ENCODE measurements at places on chromosomes 16 and 17.

- DNase-seq: no peak
Measured at GRCh38 chr17:40473573-40474365, 27.7 kb downstream of the TNS4 start.

DNA sequence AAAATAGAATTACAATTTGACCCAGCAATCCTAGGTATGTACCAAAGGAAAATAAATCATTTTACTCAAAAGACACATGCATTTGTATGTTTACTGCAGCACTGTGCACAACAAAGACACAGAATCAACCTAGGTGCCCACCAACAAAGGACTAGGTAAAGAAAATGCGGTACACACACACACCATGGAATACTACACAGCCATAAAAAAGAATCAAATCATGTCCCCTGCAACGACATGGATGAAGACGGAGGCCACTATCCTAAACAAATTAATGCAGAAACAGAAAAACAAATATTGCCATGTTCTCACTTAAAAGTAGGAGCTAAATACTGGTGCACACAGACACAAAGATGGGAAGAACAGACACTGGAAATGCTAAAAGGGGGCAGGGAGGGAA is 36.2 kb downstream of the BRD7 start:
- no peak for DNase-seq

DNA sequence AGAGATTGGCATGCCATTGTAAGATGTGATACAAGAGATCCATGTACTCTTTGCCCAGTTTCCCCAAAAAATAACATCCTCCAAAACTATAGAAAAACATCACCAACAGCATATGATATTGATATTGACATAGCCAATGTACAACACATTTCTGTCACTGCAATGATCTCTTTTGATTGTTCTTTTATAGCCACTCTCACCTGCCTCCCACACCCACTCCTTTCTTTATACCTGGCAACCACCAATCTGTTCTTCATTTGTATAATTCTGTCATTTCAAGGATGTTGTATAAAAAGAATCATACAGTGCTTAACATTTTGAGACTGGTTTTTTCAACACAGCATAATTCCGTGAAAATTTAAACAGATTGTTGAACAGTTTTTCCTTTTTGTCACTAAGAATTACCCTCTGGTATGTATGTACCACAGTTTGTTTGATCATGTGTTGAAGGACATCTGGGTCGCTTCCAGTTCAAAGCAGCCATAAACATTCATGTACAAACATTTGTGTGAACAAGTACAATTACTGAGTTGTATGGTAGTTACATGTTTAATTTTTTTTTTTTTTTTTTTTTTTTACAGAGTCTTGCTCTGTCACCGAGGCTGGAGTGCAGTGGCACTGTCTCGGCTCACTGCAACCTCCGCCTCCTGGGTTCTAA is 9.9 kb downstream of the KRTAP9-1 start:
- DNase-seq: no peak

GRCh38 chr16:67326472-67327309 is at the start of the genes KCTD19 and LRRC36:
TSS of gene KCTD19 (minus strand) at chr16:67326741. CDS start at chr16:67326707, 34 bp downstream.
TSS of gene LRRC36 (plus strand) at chr16:67326815. CDS start at chr16:67326863, 48 bp downstream.
- DNase-seq: peak; percentile 67

- DNase-seq: no peak
Measured at GRCh38 chr16:23433261-23433920, 19.6 kb downstream of the COG7 start.

DNA sequence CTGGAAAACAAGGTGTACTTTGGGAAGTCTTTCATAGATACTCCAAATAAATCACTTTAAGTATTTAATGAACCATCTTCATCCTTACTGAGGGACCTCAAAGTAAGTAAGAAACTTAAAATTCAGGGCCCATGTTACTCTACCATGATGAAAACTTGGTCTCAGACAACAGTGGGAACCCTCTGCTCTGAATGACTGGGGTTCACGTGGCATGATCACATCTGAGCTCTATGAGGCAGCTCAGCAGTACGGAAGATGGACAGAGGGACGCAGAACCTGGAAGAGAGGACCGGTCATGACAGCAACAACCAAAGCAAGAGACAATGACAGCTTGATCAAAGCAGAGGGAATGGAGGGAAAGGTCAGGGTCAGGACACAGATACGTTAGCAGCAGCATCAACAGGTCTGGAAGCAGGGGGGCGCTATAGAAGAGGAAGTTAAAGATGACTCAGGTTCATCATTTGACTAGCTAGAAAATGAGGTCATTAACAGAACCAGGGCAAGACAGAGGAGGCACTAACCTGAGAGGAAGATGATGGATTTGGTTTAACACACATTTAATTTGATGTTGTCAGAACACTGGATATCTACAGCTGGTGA is 9.5 kb downstream of the XPO6 start:
- DNase-seq: no peak

- DNase-seq: no peak
Measured at GRCh38 chr16:67917140-67917851, 14.4 kb downstream of the CTRL start.

- no peak for DNase-seq
Measured at GRCh38 chr16:2024032-2024420, 2.7 kb upstream of the NHERF2 start.

DNA sequence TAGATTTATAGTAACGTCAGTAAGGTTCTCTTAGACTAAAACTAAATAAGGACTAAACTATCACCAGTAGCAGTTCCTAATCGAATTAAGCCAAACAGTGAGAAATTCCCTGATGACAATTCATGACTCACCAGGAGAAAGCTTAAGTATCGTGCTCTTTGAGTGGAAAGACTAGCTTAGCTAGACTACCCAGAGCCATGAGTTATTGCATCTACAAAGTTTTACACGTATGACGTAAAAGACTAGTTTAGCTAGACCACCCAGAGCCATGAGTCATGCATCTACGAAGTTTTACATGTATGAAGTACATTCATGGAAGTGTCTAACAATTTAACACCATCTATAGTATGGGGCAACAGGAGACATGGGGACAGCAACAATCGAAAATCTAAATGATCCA is 36.6 kb downstream of the UBE2G1 start:
- DNase-seq: no peak

DNA sequence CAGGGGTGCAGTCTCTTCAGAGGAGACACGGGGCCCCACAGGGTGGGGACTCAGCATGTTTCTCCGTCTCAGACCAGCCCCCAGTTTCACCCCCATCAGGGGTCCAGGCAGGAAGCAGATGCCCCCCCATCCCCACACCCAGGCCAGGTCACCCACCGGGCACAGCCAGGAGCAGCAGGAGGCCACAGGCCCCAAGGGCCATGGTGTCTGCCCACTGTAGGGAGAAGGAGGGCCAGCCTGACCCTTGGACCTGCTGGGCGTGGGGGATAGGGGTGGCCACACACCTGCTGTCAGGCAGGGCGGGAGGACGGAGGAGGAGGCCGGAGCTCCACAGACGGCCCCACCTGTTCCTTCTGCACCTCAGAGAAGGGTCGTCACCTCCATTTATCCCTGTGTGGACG is at the start of gene TPSG1:
TSS of gene TPSG1 (minus strand) at position 218 of the 401 bp plus-strand sequence. CDS start at position 202, 16 bp downstream.
- no peak for DNase-seq

- no peak for DNase-seq
Measured at GRCh38 chr17:60933739-60934138, 256.1 kb downstream of the BCAS3 start.

- DNase-seq: no peak
Measured at GRCh38 chr17:72456075-72456474, 335.3 kb downstream of the SOX9 start.

GRCh38 chr17:77474292-77474988 is 333.7 kb downstream of the SEC14L1 start:
- no peak for DNase-seq

GRCh38 chr16:1923299-1924034 is 5.3 kb upstream of the HS3ST6 start:
- DNase-seq: no peak

DNA sequence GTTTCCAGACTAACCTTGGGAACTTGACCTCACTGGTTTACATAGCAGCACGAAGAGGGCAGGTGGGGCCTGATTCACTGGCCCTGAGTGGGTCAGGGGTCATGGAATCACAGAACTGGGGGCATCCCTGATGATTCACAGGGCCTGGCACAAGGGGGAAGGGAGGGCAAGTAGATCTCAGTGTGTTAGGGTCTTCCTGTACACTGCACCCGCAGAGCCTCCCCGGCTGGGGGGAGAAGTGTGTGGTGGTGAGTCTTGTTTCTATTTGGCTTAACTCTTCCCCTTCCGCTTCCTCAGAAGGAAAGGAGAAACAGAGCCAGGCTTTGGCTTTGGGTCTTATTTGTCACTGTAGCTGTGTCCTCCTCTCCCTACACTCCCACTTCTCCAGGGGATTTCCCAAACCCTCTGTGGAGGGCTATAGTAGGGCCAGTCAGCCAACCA is 3.7 kb downstream of the STARD3 start:
- DNase-seq: no peak
